ENCODE measurements at places on chromosomes 1 and 21.
A peak's percentile ranks its signal among the peaks of the same experiment; 100 is the strongest.

GRCh38 chr1:21342961-21343838, 52.9 kb upstream of the ECE1 start:
- no peak for DNase-seq

GRCh38 chr1:44405031-44405797, at the start of gene RNF220:
RNF220 (plus strand) TSS chr1:44405255.
- DNase-seq = peak; percentile 57

GRCh38 chr1:151887028-151887427, 22.3 kb downstream of the THEM4 start:
- peak; percentile 38 for DNase-seq

GRCh38 chr1:63929106-63929478, 155.3 kb downstream of the ROR1 start:
- no peak for DNase-seq

DNA sequence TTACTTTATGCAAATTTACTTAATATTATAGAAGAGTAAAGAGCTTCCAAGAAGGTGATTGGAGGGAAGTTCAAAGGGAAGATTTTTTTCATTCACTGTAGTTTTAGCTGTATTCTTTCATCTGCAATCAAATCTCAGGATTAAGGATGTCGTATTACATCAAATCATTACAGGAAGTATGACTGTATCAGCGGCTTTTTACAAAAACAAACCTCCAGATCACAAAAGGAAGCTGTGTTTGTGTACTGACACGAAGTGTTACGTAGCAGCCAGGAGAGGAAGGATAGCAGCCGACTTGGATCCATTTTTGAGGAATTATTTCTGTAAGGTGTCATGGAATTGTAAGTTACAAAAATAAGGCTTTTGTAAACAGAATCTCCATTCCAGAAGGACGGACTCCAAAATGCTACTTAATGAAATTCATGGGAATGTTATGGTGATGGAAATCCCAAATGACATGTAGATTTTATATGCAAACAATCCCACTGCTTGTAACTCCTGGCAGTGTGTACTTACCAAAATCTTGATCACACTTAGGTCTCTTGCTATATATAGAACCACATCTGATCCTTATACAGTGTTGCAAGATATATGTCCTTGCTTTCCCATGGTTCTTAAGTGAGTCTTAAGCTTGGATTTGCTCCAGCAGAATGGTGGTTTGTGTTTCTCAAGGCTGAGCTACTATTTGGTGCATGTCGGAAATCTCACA, 49.8 kb downstream of the KCNJ15 start:
- peak; percentile 63 for DNase-seq

DNA sequence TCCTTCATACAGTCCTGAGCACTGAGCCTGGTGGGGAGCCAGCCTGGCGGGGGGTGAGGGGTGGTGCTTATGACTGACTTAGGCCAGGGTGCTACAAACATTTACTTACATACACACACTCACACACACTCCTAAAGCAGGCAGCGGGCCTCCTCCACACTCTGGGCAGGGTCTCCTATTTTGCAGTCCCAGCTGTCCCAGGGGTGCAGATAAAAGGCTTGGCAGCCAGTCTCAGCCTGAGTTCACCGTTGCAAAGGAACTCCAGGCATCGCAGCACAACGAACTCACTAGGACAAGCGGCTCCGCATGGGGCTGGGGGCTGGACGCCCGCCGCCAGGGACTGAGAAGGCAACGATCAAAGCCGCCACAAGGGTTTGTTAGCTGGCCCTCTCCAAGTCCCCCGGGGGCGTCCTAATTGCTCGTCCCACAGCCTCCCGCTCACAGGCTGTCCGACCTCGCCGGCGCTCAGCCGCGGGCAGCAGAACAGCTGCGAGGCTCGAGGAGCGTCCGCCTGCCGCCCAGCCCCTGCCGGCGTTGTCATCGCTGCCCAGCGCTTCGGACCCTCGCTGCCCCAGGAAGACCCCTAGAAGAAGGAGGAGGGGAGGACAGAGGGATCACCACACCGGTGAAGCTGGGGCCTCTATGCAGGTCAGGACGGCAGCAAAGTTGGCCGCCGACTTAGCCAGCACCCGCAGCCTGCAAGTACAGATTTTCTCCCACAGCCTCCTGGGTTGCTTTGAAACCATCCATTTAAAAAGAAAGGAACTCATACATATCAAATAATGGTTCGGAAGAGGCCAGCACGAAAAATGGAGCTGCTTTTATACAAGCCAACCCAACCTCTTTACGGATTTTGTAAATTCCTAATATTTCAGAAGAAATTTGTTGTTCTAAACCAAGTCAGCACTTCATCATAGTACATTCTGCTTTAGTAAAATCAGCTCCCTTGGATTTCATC, 6.2 kb downstream of the BARHL2 start:
- no peak for DNase-seq
